ENCODE measurements at places on chromosomes 6 and 20. TPM values are rescaled to one million over a fixed set of nuclear protein-coding genes. Genes with fewer than 3 reads are reported as not detected.

Gene ZBTB22
- polyA plus RNA-seq, result 12.7 TPM

DNA sequence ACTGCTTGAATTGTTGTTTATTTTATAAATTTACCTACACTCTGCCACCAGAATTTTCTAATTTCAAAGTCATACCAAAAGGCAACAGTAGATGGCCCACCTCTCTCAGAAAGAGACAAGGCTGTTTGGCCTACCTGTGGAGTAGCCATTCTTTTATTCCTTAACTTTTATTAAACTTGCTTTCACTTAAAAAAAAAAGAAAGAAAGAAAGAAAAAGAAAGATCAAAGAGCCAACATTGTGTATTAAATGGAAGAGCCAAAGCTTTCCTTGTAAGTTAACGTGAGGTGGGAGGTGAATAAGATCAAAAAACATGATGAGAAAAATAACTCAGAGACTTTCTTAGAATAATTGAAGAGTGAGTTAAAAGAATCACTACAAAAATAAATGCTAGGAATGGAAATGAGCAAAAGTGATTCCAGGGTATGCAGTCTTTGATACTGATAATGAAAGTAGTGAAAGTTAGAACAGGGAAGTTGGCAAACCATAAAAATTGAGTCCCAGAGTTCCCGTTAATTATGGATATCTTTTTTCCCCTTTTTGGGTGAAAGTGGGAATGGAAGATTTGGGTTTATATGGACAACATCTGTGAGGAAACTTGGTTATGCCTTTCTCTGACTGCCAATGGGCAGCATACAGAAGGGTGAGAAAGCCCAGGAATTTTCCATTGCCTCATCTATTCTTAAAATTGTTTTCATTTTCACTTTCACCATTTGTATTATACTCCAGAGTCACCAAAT lies 35.9 kb upstream of the MYB start:
- no peaks in the 10 kb centered on the region for H3K27me3 ChIP-seq
- no peaks in the 10 kb centered on the region for H3K36me3 ChIP-seq
- H3K27ac ChIP-seq, result no peak overlapping the region

DNA sequence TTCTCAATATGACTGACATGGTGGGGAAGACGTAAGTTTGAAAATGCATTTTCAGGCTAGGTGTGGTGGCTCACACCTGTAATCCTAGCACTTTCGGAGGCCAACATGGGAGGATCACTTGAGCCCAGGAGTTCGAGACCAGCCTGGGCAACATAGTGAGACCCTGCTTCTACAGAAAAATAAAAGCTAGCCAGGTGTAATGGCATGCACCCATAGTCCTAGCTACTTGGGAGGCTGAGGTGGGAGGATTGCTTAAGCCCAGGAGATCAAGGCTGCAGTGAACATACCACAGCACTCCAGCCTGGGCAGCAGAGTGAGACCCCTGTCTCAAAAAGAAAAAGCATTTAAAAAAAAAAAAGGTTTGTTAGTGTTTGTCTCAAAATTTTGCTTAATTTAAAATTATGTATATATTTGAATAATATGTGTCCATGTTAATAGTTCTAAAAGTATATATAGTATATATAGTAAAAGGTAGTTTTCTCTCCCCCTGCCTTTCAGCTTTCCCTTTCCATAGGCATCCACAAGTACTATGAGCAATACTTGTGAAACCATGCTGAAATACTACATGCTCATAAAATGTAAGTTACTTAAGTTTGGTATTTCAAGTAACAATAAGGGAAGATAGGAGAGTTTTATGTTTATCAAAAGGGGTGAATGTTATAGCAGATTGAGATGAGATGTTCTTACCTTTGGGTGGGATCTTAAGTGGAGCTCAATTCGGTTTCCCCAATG lies 15.1 kb downstream of the PTPRA start:
- no peak overlapping the region for H3K27ac ChIP-seq
- no peak for DNase-seq
- no peak overlapping the region for H3K4me3 ChIP-seq
- no peaks in the 10 kb centered on the region for H3K27me3 ChIP-seq
- H3K4me1 ChIP-seq, result peaks cover 28% of the 10 kb centered on the region
- no peaks in the 10 kb centered on the region for H3K36me3 ChIP-seq

DNA sequence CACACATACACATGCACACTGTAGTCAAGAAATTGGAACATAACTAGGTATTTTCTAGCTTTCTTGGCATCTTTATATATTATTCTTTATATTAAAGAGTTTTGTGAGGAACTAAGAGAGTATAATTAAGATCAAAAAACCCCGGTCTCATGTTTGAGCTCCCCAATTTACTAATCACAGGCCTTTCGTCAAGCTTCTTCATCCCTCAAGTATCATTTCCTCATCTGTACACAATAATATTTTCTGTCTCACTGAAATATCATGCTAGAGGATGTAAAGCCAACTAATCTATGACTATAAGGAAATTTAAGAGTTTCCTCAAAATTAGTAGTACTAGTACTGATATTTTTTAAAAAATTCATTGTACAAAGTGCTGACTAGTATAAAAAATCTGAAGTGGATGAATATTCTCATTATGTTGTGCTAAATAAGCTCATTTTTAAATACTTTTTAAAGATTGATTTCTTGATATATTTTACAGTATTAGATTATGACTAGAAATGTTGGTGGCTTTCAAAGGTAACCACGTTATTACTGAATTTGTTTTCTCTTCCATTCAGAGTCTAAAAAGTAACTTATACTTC lies 28.0 kb downstream of the PEX3 start:
- H3K27me3 ChIP-seq, result no peaks in the 10 kb centered on the region
- H3K27ac ChIP-seq, result no peak overlapping the region
- no peak overlapping the region for H3K4me3 ChIP-seq

- no peak overlapping the region for H3K27ac ChIP-seq
- no peak overlapping the region for H3K4me3 ChIP-seq
- no peaks in the 10 kb centered on the region for H3K27me3 ChIP-seq
- H3K4me1 ChIP-seq, result no peaks in the 10 kb centered on the region
- DNase-seq, result no peak
These were observed 18.5 kb downstream of the RBCK1 start for GRCh38 chr20:426566-426965.
